ENCODE measurements at places on chromosomes 3 and 15.

GRCh38 chr3:32310336-32310735 is 71.9 kb downstream of the CMTM8 start:
- DNase-seq = no peak

DNA sequence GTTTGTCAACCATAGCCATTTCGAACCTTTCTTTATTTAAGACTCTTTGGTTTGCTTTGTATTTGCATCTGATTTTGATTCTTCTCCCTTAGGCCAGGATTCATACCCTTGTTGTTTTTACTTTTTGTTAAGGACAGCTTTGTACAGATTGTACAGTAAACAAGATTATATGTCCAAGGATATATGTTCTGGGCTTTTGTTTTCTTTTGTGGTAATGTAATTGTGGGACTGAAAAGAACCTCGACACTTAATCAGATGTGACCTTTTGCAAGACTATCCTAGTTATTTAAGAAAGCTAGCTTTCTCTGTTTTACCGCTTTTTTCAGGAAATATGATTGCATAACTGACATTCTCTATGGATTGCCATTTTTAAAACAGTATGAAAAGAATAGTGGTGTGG is 67.0 kb upstream of the SAMMSON start:
- no peak for DNase-seq

DNA sequence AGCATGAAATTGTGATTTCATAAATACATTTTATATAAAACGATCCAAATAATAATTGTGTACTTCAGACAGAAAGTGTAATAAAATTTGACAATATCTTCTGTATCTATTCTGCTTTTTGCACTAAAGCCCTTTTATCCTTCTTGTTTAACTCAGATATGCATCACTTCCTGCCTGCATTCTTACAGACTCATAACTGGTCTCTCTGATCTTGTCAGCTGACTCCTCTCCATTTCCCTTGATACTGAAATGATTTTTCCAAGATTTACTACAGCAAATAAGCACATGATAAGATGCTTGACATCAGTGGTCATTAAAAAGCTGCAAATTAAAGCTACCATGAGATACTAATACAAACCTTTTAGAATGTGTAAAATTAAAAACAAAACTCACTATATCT is 25.3 kb upstream of the SI start:
- DNase-seq = no peak

DNA sequence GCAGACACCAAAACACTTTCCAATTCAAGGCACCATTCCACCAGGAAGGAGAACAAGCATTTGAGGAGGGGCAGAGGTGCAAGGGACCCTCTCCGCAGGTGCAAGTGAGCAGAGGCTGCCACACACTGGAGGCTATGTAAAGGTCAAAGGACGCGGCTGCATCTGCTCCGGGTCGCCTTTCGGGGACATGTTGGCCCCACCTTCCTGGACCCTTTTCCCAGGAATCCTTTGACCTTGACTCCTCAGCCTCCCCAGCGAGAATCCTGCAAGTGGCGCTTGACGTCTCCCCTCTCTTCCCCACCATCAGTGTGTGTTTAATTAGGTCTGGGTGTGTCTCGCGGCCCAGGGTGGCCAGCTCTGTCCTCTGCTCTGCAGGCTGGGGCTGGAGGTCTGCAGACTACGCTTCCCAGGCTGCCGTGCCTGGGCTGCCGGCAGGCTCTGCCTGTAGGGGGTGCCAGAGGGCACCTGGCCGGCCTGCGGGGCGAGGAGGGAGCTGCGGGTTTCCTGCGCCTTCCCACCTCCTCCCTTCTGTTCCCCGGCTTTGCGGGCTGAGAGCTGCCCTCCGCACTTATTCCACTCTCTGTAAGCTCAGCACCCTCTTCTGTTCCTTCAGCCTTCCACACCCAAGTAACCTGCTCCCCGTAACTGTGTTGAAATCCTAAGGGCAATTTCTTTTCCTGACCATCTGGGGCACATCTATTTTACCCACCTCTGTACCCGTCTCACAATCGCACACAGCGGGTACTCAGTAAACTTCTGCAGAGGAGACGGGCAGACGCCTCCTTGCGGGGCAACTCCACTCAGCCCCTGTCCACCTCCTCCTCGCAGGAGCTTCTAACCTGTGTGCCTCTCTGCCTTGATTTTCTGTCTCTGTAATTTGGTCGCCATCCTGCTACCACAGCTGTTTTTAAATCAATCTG is 129.8 kb downstream of the NSMCE3 start:
- no peak for DNase-seq

DNA sequence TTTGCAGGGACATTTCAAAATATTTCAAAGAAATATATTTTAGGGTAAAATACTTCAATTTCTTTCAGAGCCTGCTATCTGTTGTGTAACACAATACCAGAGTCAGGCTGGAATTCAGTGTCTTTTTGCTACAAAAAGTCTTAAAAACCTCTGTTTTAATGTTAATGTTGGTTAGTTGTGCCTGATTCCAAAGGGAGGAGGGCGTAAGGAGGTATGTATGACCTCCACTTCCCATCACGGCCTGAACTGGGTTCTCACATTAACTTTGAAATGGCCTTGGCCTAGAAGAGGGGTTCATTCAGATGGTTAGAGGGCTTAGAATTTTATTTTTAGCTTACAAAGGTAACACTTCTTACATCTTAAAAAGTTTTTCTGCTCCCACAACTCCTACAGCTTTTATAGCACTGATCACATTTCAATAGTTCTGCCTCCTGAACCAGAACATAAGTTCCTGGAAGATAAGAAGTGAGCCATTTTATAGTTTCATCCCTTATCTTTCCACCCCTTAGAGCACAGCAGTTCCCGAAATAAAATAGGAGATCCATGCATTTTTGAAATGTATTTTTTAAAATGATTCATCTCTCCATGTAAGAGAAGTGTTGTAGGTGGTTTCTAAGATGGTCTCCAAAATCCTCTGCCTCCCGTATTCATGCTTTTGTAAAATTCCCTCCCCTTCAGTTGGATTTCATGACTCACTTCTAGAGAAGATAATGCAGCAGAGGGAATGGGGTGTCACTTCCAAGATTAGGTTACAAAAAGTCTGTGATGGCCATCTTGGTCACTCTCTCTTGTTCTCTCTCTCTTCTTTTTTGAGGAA is 543.1 kb upstream of the NECTIN3 start:
- DNase-seq = no peak

- no peak for DNase-seq
Measured at GRCh38 chr15:39908186-39908585, 11.9 kb downstream of the GPR176 start.

- no peak for DNase-seq
Measured at GRCh38 chr15:39602143-39602542, 21.3 kb downstream of the THBS1 start.

- DNase-seq = no peak
Measured at GRCh38 chr15:64530472-64530871, 70.1 kb downstream of the ZNF609 start.

DNA sequence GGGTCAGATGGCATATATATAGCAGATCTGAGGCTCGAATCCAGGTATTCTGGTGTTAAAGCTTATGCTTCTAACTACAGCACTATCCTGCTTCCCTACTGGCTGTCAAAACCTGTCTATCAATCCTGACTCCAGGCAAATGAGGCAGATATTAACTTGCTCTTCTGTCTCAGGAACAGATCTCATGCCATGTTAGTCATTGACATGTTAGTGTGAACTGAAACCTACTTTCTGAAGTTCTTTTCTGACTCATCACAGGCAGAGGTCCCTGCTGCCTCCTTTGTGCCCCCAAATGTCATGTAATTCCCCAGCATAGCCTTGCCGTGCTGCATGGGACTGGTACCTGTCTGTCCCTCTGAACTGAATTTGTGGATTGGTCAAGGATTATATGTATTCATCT is 125.0 kb upstream of the SMAD3 start:
- DNase-seq = no peak

GRCh38 chr15:99050328-99050980 is 42.9 kb upstream of the PGPEP1L start:
- no peak for DNase-seq

- DNase-seq = no peak
Measured at GRCh38 chr3:193943200-193943599, 192.7 kb upstream of the HES1 start.

- no peak for DNase-seq
Measured at GRCh38 chr15:27254055-27254454, 283.1 kb downstream of the GABRG3 start.

- DNase-seq = no peak
Measured at GRCh38 chr15:23686466-23687142, 501 bp downstream of the NDN start.

GRCh38 chr3:129034642-129035041 is 25.9 kb upstream of the GP9 start:
- DNase-seq = no peak

- no peak for DNase-seq
Measured at GRCh38 chr3:31942446-31942845, 38.6 kb downstream of the OSBPL10 start.

DNA sequence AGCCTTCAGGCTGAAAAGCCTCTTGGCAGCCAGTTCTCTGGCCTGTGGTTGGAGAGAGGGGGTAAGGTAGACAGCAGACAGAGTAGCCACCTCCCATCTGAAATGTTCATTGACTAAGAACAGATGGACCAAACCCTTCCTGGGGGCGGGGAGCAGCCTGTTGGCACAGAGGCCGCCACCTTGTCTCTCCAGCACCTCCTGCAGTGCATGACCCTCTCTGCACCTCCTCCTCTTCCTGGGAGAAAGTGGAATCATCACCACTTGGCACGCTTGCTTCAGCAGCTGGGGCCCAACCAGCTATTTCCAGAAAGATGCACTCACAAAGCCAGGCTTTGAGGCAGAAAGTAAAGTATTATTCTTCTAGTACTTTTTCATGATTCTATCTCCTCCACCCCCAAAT is 313.4 kb upstream of the CHRM5 start:
- DNase-seq = no peak

DNA sequence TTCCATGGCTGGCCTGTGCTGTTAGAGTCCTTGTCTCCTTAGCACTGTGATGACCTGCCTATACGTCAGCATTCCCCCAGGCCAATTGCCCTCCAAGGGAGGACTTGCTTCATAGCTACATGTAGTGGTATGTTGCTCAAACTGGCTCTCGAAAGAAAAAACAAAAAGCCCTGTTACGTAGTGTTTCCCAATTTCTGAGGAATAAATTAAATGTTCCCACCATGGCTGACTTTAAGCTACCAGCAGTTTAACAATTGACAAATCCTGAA is 54.6 kb downstream of the WNT7A start:
- DNase-seq = no peak

- no peak for DNase-seq
Measured at GRCh38 chr3:8638994-8639658, 5.5 kb downstream of the SSUH2 start.

- no peak for DNase-seq
Measured at GRCh38 chr3:48501196-48501595, 2.8 kb downstream of the SHISA5 start.

- no peak for DNase-seq
Measured at GRCh38 chr3:169699536-169700050, 36.1 kb upstream of the MECOM start.

DNA sequence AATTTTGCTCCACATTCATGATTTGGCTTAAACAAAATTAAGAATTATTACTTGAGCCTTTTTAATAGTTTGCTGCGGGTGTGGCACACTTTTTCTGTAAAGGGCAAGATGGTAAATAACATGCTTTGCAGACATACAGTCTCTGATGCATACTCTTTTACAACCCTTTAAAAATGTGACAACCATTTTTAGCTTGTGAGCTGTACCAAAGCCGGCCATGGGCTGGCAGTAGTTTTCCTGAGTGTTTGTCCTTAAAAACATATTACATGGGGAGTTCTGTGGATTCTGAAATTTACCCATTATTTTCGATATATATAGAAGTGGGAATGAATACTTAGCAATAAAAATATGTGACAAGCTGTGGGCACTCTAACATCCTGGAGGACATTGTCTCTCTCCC is 163.4 kb downstream of the FNDC3B start:
- DNase-seq = no peak

DNA sequence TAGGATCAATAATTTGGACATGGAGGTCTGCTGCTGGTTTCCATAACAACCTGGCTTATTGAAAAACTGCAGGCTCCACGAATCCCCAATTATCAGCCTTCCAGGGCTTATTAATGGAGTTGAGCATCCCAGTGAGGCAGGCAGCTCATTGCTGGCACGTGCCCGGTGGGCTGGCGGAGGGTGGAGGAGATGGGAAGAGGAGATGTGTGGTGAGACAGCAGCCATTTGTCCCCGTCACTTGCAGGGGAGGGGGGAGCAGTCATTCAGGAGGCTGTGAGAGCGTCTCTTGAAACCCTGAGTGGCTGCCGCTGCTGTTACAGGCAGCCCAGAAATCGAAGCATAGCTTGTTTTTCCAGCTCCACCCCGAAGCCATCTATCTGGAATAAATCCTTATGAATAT is 70.6 kb downstream of the GAP43 start:
- no peak for DNase-seq

DNA sequence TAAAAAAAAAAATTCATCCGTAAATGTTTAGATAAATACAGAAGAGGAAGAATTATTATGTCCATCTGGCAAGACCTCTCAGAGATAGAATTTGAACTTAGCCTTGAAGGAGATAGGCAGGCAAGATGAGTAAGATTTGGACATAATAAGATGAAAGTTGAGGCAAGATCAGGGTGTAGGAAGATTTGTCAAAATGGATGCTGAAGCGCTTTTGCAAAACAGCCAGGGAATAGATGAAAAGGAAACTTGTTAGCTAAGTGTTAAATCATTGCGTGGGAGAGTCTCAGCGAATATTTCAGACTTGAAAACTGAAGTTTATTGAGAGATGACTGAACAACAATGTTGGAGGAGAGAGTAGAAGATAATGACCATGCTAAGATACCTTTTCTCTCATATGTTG is 7.2 kb downstream of the BRK1 start:
- no peak for DNase-seq

DNA sequence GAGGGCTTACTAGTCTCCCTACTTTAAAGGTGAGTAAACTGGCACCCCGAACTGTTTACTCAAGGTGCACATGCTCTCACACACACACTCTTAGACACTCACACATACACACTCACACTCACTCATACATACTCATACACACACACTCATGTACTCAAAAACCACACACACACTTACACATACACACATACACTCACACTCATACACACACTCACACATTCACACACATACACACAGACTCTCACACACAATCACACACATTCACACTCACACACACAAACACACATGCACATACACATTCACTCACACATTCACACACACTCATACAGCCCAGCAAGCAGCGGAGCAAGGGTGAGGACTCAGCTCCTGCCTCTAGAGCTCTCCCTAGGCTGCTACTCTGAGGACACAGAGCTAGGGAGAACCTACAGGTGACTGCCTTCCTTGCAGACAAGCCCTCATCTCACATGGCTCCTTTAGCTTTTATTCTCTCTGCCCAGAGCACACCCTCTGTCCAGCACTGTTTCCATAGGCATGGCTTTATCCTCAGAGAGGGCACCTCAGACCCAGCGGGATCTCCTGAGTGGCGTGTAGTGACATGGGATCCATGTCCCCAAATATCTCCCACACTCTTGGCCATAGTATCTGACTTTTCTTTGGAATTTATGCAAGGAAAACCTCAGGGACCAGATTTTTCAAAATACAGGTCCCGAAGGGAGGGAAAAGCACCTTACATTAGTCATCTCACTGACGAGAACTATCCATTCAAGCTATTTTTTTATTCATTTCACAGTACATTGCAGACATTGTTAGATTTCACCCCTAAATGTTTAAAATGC is 26.2 kb upstream of the ATG7 start:
- DNase-seq = no peak

GRCh38 chr3:98171071-98171470 is 4.6 kb downstream of the OR5H15 start:
- DNase-seq = no peak

GRCh38 chr3:172101107-172101506 is 61.7 kb downstream of the FNDC3B start:
- DNase-seq = no peak
